ENCODE measurements at places on chromosomes 13 and 19.

GRCh38 chr13:71304861-71305260 is 562.1 kb downstream of the DACH1 start:
- DNase-seq = no peak

DNA sequence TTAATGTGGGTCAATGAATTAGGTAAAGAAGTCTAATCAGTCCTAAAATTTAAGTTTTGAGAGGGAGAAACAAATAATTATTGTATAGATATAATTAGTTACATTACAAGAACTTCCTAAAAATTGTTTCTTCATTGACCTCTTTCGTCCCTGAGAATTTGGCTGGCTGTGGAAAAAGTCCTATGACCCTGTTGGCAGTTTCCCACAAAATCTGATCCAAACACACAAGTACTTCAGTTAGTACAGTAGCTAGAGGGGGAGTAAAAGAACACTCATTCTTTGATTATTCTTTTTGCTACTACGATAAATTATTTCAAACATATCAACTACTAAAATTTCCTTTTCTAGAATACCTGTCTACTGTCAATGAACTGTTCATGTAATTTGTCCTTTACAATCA is 11.3 kb downstream of the POSTN start:
- DNase-seq = no peak

GRCh38 chr19:5406816-5407215 is 48.4 kb upstream of the ZNRF4 start:
- no peak for DNase-seq

- DNase-seq = no peak
Measured at GRCh38 chr19:32268381-32268780, 77.0 kb upstream of the ZNF507 start.

DNA sequence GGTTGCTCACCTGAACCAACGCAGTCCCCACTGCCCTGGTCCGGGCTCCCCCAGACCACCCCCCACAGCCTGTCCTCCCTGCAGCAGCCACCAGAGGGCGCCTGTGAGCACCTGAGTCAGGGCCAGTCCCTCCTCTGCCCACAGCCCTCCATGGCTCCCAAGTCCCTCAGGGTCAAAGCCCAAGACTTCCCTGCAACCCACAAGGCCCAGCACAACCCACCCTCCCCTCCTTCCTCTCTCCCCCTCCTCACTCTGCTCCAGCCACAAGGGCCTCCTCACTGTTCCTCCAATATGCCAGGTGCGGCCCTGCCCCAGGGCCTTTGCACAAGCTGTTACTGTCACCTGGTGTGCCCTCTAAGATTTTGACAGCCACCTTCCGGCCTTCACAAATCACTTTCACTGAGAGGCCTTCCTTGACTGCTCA is 10.9 kb downstream of the GNA15 start:
- DNase-seq = peak; percentile 83

- DNase-seq = no peak
Measured at GRCh38 chr13:19185865-19186645, 4.4 kb upstream of the TUBA3C start.

DNA sequence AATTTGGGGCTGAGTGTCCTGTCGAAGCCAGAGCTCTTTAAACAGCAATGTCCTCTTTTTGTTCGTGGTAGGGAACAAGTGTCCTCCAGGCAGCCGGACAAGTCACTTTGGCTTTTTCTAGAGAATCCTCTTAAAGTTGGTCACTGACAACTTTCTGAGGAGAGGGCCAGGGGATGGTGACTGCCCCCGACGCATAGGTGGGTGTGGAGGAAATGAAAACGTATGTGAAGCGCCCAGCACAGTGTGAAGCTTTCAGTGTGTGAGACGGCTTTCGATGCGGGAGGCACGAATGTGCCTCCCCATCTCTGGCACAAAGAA is 45.8 kb upstream of the ZNF536 start:
- DNase-seq = no peak

- DNase-seq = peak; percentile 87
Measured at GRCh38 chr19:52453324-52454094, at the start of gene ZNF578. Gene ZNF578, plus strand, starts transcription at chr19:52453553. Its CDS starts 48,293 bp downstream, at chr19:52501846.

DNA sequence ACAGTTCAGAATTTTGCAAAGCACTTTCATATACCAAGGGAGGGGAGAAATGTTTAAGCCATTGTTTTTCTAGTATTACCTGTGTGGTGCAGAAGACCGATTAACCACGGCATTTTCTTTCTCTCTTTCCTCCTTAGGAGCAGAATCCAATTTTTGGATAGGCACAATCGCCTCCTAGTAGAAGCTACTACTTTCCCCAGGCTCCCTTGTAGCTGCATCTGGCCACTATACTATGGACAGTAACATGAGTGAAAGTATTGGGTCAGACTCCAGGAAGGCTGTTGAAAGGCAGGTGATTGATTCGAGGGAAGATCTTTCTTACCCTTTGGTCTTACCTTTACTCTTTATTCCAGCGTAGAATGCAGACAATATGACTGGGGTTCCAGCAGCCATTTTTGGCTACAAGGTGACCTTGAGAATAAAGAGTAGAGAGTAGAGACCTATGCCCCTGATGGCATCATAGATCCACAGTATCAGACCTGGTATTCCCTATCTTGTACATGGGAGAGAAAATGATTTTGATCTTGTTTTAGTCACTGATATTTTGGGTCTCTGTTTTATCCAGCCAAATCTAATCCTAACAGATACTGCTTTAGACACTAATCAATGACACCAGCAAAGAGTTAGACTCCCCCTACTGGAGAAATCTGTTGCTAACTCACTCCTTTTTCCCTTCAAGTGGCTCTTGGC is 77.0 kb downstream of the LRRC63 start:
- DNase-seq = no peak

DNA sequence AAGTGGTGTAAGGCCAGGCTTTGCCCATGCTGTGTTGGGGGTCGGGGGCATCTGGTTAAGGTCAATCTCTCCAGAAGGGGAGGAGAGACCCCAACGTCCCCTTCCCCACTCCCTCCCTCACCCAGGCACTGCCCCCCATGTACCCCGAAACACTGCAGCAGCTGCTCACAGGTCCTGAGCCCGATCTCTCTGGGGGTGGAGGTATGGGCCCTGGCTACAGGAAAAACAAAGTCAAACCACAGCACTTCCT is 10.2 kb downstream of the CAPN12 start:
- DNase-seq = no peak

DNA sequence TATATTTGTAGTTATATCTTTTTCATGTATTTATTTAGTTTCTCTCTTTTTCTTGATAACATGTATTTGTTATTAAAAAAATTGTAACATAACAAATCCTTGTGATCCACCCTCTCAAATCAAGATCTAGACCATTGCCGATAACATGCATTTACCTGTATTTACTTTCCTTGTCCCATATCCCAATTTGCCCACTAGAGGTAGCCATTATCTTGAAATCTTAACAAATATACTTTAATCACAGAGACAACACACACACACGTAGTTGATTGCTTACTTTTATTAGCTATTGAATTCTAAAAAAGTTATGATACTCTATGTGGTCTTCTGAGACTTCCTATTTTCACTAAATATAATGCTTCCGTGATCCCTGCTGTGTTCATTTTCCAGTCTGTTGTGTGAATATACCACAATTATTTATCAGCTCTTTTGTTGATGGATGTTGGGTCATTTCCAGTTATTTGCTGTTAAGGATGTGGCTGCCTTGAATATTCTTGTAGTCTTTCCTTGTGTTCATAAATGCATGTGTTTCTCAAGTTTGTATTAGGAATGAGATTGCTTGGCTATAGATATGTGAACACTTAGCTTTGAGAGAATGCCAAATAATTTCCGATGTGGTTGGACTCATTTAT is 31.3 kb upstream of the ZMYM2 start:
- no peak for DNase-seq

GRCh38 chr13:102367836-102368235 is 34.0 kb downstream of the FGF14 start:
- no peak for DNase-seq

DNA sequence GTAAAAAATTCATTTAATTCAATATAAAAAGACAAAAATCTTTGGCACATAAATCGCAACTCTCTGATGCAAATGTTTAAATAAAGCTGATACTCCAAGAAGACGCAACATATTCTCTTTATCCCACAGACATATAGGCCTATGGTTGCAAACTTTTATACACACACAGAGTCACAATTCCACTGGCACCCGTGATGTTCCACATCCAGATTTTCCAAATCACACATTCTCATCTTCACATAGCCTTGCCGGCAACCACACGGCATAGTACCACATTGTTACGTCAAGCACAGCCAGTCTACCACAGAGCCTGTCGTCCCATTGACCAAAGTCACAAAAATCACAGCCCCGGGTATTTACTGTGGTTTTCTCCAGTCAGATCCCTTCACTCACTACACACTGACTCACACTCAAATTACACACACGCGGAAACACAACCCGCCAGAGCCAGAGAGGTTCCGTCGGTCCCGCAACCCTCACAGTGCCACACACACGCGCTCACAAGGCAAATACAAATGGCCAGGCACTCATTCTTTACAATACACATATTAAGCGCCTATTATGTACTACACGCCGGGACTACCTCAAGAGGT is 546 bp upstream of the ZNF546 start:
- peak; percentile 68 for DNase-seq

- DNase-seq = no peak
Measured at GRCh38 chr19:38843175-38843758, 6.5 kb downstream of the HNRNPL start.

DNA sequence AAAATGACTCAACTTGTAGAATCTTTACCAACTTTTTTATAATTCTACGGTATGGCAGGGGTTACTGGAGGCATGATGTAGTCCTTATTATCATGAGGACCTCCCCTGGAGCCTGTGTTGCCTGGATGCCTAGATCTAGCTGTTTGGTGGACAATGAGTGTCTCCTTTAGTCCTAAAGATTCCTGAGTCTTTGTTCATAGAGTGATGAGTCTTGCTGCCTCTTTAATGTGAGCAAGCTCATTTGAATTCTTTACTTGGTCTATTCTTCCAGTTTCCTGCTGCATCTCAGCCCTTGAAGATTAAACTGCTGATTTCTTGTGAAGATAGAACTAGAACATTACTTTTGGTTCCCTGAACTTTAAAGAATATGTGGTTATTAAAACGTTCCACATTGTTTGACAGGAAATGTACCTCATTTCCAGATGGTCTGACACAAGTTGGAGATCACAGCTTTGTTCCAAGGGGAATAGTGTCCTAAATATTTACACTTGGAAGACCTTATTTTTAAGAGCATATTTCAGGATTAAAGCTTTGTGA is 51.9 kb downstream of the SLAIN1 start:
- no peak for DNase-seq

- no peak for DNase-seq
Measured at GRCh38 chr13:51308781-51309180, 30.7 kb upstream of the SERPINE3 start.

DNA sequence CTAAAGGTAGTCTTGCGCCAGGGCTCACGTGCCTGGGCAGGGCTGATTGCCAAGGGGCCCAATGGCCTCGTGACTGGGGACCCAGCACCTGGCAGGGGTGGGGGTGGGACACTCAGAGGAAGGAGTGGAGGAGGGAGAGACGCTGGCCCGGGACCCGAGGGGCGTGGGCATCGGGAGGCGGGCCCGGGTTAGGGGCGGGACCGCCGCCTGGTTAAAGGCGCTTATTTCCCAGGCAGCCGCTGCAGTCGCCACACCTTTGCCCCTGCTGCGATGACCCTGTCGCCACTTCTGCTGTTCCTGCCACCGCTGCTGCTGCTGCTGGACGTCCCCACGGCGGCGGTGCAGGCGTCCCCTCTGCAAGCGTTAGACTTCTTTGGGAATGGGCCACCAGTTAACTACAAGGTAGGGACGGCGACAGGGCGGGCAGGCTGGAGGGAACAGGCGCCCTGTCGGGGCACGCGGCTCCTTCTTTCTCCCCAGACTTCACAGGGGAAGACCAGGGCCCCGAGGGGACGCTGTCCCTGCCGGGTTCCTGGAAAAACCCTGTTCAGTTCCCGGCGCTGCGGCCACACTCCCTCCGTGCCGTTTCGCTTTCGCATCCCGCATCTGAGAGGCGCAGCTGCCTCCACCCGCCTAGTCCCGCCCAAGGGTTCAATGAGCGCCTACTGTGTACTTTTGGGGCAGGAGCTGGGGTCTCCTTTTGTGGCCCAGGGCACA is at the start of gene IFI30:
IFI30 (plus strand) TSS at position 242 of the 717 bp plus-strand sequence; CDS start at position 271, 29 bp downstream.
- peak; percentile 68 for DNase-seq
